Heart left ventricle (tissue), 16 donors: ENCODE measurements at places on chromosomes 16 and 17. TPM values are rescaled to one million over a fixed set of nuclear protein-coding genes. Genes with fewer than 3 reads are reported as not detected.

DNA sequence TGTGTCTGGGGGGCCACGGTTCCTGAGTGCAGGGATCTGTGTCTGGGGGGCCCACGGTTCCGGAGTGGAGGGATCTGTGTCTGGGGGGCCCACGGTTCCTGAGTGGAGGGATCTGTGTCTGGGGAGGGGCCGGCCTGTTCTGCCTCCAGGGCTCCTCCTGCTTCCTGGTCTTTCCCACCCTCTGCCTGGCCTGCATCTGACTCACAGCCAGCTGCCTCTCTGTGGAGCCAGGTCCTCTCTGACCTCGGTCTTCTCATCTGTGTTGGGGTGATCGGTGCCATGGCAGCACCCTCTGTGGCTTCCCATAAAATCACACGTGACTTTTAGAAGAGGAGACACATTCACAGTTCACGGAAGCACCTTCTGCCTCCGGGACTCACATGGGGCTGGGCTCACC is 50.3 kb downstream of the ZFPM1 start:
- DNase-seq: no peak

GRCh38 chr17:63270610-63271009 is 175.5 kb downstream of the CYB561 start:
- no peak for DNase-seq

ALOX15B gene
- not detected for total RNA-seq

- peak; percentile 53 for DNase-seq
Observed at GRCh38 chr17:68794636-68795434, 160.4 kb downstream of the ABCA8 start.

GRCh38 chr16:31484491-31485171 is 1.7 kb downstream of the SLC5A2 start:
- no peak for DNase-seq

DNA sequence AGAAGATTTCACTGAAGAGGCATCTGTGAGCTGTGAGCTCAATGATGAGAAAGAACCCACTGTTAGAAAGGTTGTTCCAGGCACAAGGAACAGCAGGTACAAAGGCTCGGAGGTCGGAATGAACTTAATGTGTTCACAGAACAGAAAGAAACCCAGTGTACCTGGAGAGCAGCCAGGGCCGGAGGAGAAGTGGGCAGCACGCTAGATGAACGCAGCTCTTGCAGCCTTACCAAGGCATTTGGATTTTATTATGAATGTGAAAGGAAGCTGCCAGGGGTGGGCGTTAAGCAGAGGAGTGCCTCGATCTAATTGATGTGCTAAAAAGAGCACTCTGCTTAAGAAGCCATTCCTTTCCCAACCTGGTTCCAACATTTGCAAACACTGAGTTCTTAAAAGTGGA is 19.0 kb downstream of the EEF2K start:
- DNase-seq: no peak

DNA sequence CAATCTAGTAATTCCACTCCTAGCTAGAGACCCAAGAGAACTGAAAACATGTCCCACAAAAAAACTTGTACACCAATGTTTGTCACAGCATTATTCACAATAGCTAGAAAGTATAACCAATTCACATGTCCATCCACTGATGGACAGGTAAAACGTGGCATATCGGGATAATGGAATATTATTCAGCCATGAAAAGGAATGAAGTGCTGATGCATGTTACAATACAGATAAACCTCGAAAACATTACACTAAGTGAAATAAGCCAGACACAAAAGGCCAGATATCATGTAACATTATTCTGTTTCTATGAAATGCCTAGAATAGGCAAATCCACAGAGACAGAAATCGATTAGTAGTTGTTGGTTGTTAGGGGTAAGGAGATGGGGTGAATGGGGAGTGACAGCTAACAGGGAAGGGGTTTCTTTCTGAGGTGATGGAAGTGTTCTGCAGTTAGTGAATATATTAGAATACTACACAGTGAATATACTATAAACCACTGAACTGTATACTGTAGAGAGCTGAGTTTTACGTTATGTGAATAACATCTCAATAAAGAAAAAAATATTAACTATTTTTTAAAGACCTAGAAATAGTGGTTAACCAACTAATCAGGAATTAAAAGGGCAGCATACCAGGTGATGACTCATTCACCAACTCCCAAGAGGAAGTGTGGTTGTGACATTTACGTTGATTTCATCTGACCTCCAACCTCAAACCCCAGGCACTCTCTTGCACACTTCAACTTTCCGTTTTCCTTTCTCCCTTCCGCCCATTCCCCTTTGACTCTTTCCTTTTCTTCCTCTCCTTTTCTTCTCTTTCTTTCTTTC is 48.6 kb downstream of the GAS7 start:
- DNase-seq: no peak

DNA sequence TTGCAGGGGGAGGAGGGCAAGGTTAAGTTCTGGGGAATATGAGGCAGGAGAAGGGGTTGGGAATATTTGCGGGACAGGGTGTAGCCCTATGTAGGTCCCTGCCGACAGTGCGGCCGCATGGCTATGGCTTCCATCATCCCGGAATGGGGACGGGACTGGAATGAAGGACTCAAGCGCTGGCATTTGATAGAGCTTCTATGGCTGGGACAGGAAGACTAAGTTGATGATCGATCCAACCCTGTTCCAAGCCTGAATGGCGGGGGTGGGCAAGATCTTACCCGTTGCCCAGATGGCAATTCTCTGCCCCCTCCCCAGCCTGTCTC is 47.1 kb downstream of the SRCIN1 start:
- DNase-seq: no peak

GRCh38 chr17:30326809-30327208 is 7.0 kb downstream of the TMIGD1 start:
- no peak for DNase-seq

DNA sequence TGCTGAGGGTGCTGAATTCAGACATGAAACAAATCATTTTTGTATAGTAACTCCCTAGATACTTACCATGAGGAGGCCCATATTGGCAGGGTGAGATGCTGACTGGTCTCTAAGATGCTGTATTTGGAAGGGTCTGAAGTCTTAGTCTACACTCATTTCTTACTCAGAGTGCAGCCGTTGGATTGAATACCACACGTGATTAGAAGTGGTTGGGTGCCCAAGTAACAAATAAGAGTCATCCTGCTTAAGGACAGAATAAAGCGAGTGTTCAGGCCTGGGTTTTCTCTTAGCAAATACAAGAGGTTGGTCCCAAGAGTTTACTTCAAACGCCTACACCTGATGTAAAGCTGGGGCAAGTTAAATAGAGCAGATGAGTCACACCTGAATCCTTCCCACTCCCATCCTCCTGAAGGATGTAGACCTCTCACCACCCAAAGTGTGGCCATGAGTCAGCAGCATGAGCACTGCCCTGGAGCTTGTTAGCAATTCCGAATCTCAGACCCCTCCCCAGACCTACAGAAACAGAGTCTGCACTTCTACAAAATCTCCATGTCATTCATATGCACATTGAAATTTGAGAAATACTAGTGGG is 284.6 kb upstream of the CDH5 start:
- DNase-seq: no peak

GAST gene
- total RNA-seq: not detected

DNA sequence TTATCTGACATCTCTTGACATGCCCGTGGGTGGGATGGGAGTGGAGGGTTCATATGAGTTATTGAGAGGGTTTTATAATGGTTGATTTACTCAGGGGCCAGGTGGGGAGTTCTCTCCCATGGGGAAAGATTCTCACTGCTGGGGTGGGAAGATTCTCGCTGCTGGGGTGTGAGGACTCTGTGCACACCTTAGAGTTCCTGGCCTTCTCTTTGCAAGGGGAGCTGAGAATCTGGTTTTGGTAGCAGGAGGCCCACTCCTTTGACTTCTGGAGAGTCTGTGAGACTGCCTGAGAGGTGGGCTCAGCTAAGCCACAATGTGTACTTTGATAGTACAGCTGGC is 31.5 kb downstream of the TBX4 start:
- DNase-seq: no peak

- no peak for DNase-seq
Observed at GRCh38 chr17:6556121-6557039, at the start of gene PITPNM3. Gene PITPNM3 (minus strand): TSS chr17:6556555. CDS start chr17:6556406, 149 bp downstream.

TPSG1 gene
- total RNA-seq: not detected

NUP85 gene
- total RNA-seq: 27.3 TPM
